Globus pallidus (tissue), 1 donor: ENCODE measurements at places on chromosomes 4 and X.
A peak's percentile ranks its signal among the peaks of the same experiment; 100 is the strongest.

- DNase-seq = peak; percentile 53
Observed at GRCh38 chr4:165464813-165465381, 86.1 kb downstream of the CPE start.

DNA sequence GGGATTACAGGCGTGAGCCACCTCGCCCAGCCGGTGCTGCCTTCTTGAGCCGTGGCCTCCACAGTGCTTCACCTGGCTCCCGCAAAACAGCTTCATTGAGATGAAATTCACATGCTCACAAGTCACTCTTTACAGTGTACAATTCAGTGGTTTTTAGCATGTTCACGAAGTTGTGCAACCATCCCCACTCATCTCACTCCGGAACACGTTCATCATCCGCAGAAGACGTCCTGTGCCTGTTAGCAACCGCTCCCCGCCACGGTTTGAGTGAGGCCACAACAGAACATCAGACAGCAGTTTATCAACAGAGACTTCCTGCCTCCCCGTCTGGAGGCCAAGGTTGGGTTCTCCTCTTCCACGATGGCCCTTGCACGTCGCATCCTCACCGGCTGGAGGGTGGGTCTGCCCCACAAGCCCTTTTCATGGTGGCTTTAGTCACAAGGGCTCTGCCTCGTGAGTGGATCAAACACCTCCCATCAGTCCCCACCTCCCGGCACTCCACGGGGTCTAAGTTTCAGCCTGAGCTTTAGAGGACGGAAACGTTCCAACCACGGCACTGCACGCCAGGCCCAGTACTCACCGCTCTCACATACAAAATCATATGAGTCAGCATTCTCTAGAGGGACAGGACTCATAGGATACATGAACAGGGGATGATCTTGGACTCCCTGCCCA lies 29.6 kb upstream of the SPON2 start:
- DNase-seq = no peak

- no peak for DNase-seq
Observed at GRCh38 chrX:91122151-91122694, 312.4 kb upstream of the PABPC5 start.

- no peak for DNase-seq
Observed at GRCh38 chrX:53882331-53882730, 161.9 kb downstream of the PHF8 start.

- DNase-seq = no peak
Observed at GRCh38 chr4:119231491-119231890, 19.0 kb downstream of the USP53 start.

GRCh38 chr4:83151651-83152050 lies 37.1 kb upstream of the PLAC8 start:
- DNase-seq = no peak
